ENCODE measurements at places on chromosomes 3 and 15.

DNA sequence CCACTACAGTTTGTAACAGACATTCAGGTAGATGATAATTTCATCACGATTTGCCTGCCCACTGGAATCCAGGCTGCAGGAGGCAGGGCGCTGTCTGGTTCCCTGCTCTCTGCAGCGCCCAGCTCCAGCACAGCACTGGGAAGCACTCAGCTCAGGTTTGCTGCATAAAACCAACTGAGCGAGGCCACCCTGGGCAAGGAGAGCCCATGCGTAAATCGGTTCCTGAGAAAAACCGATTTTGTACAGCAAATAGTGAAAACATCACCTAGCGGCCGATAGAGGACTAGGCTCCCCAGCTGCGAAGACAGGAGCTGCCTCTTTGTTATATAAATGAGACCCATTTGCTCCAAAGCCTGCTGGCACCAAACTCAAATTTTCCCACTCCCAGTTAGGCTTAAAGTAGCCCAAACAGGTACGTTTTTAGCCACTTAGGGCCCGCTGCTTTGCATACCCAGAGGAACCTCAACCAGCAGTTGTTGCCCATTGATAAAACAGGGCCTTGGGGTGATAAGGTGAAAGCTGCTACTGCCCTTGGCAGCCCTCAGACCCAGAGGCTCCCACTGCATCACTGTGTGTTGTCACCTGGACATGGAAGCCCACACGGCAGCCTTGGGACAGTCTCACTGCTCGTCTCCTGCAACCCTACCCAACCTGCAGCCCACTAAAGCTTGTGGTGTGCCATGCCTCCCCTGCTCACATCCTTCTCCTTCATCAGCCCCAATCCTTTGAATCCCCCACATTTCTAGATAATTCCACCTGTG is 47.5 kb downstream of the ALDH1L1 start:
- no peak for DNase-seq

DNA sequence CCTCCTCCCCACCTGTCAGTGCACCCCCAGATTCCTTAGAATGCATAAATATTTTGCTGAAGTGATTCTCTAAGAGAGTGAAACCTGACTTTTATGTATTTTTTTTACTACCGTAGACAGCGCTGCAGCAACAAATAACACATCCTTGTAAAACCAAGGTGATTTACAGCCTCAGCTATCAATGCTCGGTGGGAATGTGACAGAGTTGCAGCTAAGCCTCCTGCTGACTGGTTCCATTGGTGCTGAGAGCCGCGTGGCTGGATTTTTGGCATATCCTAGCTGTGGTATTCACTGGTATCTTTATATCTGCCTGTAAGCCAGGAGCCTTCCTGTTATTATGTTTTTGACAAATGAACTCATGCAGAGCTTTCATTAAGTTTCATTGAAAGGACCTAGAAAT is 11.0 kb downstream of the FGD5 start:
- no peak for DNase-seq

DNA sequence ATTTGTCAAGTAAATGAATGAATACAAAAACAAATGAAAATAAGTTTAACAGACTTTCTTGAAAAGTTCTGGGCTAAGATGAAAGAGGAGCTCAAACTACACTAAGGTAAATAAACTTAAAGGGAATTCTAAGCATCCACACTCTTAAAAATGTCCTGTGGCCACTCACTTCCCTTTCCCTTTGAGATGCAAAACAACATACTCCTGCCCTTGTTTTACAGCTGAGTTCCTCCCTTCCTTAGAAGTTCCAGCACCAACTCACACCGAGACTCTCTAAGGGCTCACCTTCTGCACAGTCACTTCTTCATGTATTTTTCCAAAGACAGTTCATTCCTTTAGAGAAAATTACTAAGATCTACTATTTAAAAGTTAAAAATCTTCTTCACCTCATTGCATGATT is 123.3 kb upstream of the CMC1 start:
- no peak for DNase-seq

GRCh38 chr15:101570241-101570640 is 80.7 kb upstream of the PCSK6 start:
- no peak for DNase-seq

GRCh38 chr3:169026543-169027182 is 636.8 kb downstream of the MECOM start:
- no peak for DNase-seq

All from NCI-H2171 treated with DMSO at 0.1 percent for 48 hours (cell line).